ENCODE measurements at places on chromosomes 2 and 18.

- no peak for DNase-seq
Measured at GRCh38 chr2:205001300-205001966, 456.2 kb downstream of the PARD3B start.

GRCh38 chr2:23021311-23022120, 363.5 kb upstream of the KLHL29 start:
- DNase-seq: no peak

- DNase-seq: no peak
Measured at GRCh38 chr2:85175369-85176299, 42.4 kb downstream of the TCF7L1 start.

DNA sequence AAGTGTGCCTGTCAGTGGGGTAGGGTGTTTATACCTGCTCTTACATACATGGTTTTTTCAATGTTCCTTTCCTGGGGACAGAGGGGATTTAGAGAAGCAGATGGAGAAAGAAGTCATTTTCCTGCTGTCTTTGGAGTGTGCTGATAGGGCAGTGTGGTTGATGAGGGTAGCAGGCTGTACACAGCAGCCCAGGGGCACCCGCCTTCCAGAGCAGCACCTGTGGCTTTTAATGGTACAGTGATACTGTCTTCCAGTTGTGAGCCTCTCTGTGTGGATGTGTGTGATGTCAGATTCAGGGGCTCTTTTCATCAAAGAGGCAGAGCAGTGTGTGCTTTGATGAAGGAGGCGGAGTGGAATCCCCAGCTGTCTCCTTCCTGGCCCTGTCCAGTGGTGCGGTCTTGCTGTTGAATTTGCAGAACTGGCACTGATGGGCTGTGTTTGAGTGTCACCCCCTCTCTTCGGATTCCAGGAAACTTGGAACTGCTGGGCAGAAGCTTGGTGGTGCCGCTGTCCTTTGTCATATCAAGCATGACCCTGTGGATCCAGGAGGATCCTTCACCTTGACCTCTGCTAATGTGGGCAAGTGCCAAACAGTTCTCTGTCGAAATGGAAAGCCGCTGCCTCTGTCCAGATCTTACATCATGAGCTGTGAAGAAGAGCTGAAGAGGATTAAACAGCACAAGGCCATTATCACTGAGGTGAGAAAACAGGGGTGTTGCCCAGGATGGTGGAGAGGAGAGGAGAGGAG, 259.8 kb downstream of the PHLPP1 start:
- no peak for DNase-seq

GRCh38 chr2:172864182-172864581, 128.5 kb downstream of the RAPGEF4 start:
- DNase-seq: no peak

DNA sequence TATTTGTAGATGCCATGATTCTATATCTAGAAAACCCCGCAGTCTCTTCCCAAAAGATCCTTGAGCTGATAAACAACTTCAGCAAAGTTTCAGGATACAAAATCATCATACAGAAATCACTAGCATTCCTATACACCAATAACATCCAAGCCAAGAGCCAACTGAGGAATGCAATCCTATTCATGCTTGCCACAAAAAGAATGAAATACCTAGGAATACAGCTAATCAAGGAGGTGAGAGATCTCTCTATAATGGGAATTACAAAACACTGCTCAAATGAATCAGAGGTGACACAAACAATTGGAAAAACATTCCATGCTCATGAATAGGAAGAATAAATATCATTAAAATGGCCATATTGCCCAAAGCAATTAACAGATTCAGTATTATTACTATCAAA, 551.4 kb upstream of the SLC39A10 start:
- DNase-seq: no peak

GRCh38 chr2:57509189-57509588, 537.4 kb upstream of the VRK2 start:
- DNase-seq: no peak

- DNase-seq: no peak
Measured at GRCh38 chr18:40197711-40198110, 1757.3 kb upstream of the PIK3C3 start.

GRCh38 chr2:104868505-104868866, 14.6 kb downstream of the POU3F3 start:
- no peak for DNase-seq

DNA sequence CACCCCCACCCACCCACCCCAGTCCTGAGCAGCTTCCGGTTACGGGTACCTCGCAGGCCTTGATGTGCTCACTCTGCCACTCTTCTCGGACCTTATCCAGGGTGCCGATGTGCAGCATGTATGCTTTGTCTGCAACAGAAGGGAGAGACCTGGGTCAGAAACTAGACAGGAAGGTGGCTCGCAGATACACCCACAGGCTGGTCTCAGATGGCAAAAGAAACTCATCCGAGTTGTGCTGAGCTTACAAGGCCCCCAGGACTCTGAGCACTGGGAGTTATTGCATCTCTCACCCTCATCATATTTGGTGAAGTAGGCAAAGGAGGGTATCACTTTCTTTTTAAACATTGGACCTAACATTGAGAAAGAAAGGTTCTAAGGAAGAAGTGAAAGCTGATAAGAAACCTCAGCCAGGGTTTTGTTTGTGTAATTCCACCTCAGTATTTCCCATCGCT, 30.6 kb upstream of the EPG5 start:
- peak; percentile 7 for DNase-seq

DNA sequence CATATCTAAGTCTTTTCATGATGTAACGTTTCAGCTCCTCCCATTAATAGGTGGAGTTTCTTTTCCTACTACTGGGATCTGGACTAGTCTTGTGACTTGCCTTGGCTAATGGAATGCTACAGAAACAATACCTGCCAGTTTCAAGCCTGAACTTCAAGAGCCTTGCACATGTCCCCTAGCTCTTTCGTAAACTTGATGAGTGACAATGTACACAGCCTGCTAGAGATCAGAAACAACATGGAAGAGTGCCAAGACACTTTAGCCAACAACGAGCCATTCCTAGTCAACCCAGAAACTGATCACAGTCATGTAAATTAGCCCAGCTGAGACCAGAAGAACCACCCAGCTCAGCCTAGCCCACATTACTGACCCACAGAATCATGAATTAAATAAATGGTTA, 24.8 kb upstream of the STK39 start:
- no peak for DNase-seq

DNA sequence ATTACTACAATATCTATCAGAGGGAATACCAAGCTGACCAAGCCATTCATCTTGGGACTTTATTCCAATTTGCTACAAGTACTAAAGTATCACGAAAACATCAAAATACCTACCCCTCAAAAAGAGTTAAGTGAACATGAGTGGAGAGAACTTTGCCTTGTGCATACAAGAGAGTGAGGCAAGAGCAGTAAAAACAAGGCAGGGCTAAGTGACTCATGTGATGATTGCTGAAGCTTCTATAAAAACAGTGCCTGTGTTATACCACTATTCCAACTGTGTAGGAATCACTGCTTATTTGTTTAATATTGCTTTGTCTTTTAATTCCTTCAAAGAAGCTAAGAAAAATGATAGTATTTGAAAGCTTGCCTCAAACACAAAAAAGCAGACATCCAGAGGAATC, 61.2 kb downstream of the FARSB start:
- no peak for DNase-seq

DNA sequence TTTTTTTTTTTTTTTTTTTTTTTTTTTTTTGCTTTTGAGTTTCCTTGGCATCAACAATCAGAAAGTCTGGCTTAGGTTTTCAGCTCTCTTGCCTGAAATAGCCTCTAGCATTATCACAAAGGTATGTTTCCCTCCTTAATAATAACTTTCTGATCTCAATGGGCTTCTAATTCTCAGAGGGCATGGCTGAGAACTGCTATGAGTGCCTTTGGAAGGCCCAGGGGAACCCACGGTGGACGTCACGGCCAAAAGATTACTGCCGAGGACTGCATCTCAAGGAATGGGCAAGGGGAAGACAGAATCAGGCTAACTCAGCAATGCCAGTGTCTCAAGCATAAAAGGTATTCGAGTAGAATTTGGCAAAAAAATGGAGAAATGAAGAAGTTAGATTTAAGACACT, 73.2 kb upstream of the SLC14A2 start:
- no peak for DNase-seq

DNA sequence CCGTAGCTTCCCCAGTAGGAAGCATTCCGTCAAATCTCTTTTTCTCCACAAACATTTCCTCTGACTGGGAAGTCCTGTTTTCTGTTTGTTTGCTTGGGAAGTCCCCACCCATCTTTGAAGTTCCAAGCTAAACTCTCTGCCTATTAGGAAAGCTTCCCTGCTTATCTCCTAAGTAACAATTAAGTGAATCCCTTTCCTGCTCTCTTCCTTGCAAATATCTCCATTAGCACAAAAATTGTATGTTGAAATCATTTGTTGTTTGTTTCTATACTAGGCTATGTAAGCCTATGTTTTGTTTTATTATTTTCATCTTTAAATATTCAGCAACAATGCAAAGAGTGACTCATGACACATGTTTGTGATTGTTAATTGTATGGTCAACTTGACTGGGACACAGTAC, 812.6 kb upstream of the LRATD1 start:
- DNase-seq: no peak

- no peak for DNase-seq
Measured at GRCh38 chr2:231960810-231961348, 634 bp upstream of the DIS3L2 start.

- no peak for DNase-seq
Measured at GRCh38 chr2:13607139-13607538, 890.4 kb downstream of the TRIB2 start.

DNA sequence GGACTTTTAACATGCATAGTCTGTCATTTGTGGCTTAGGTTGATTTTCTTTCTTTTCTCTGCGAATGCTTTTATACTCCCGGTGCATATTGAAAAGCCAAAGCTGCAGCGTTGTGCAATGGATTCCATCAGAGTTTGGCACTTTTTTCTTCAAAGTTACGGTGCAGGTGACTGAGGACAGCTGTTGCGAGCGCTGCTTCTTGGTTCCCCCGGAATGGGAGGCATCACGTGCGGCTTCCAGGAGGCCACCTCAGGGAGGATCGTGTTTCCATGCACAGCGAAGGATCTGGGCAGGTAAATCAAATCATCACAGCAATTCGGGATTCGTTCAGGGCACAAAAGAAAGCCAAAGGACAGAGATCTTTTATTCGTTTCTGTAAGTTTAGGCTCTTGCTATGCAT, 109.6 kb upstream of the ALKAL2 start:
- DNase-seq: no peak

DNA sequence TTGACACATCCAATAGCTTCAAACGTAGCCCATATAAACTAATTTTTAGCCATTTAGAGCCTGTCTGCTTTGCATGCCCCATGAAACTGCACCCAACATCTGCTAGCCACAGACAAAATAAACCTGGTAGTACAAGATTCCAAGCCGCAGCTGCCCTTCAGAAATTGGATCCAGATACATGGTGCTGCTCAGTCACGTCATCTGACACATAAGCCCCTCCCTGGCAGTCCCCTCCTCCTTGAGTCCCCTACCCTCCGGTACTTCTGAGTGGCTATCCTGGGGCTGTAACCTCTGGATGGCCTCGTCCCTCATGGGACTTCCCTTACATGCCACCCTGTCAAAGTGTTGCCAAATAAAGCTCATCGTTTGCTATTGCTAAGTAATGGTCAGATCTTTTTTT, 33.8 kb downstream of the PROC start:
- no peak for DNase-seq

DNA sequence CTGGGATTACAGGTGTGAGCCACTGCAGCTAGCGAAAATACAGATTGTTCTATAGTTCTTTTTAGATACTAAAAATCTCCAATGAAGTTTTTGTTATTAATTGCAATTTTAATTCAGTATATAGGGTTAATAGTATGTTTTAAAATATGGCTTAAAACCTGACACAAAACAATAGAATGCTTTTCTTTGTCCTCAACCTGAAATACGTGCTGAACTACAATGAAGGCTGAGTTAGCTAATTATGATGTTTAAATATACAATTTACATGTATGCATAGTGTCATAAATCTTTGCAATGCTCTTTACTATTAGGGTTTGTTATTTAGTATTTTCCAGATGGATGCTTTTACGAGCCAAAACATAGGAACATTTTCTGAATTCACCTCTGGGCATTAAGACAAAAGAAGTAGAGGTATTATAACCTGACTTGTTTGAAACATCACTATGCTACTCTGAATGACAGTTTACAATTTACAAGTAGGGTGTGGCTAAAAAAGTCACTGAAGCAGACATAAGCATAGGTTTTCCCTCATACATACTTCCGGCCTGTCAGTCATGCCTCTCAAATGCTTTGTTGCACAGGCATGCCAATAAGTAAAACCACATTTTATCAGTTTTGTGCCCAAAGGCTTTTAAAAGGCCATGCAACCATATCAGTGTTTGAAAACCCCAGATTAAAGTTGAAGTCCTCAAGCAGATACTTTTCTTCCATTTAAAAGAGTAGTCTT, 168.3 kb downstream of the OTX1 start:
- DNase-seq: no peak

- no peak for DNase-seq
Measured at GRCh38 chr18:34126121-34126520, 98.6 kb downstream of the NOL4 start.

DNA sequence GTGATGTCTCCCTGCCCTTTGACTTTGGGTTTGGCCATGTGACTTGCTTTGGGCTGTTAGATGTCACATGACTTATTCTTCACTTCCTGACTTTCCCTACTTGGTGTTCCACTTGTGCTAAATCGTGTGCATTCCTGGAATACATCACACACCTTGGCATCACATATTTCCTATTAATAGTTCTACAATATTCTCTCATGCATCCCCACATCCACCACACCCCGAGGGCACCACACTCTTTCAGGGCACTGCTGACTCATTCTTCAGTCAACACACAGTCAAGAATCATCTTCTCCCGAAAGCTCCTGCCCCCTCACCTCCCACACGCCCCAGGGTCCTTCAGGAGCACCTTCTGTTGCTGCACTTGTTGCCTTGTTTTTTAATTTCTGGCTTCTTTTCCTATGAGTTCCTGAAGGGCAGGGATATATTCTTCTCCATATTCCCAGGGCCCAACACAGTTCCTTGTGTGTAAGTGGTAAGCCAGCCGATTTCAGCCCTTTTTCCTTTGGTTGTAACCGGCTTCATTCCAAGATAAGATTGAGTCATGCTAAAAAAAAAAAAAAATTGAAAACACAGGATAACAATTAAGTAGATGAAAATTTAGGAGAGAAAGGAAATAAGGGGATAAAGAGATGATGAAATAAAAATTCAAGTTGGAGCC, 341.4 kb downstream of the SLC4A3 start:
- DNase-seq: no peak

- no peak for DNase-seq
Measured at GRCh38 chr2:215399067-215399716, 36.7 kb downstream of the FN1 start.
